ENCODE measurements at places on chromosomes 3 and 15.
A peak's percentile ranks its signal among the peaks of the same experiment; 100 is the strongest.

- H3K36me3 ChIP-seq = no peaks in the 10 kb centered on the region
- H3K4me1 ChIP-seq = no peaks in the 10 kb centered on the region
- H3K27me3 ChIP-seq = no peaks in the 10 kb centered on the region
Observed at GRCh38 chr3:151743855-151744254, 10.1 kb downstream of the AADACL2 start.

GRCh38 chr3:95655363-95655986, 1158.9 kb upstream of the EPHA6 start:
- H3K4me3 ChIP-seq = no peak overlapping the region
- H3K27ac ChIP-seq = no peak overlapping the region
- no peaks in the 10 kb centered on the region for H3K36me3 ChIP-seq
- H3K4me1 ChIP-seq = no peaks in the 10 kb centered on the region
- no peak for DNase-seq
- no peaks in the 10 kb centered on the region for H3K27me3 ChIP-seq

DNA sequence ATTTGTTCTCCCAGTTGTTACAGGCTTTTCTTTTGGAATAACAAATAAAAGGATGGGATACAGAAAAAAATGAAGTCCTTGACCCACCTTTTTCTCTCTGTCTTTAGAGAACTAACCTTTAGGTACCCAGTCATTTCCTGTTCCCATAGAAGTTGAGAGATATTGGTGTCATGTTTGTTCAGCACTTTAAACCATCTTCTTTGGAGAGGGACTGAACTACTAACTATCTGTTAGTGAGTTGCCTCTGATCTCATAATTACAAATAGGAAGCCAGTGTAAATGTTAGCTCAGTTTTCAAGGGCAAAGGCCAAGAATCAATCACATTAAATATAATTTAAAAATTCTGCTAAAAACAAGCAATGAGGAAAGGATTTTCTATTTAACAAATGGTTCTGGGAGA, 72.9 kb upstream of the DCBLD2 start:
- H3K27ac ChIP-seq = no peak overlapping the region
- H3K36me3 ChIP-seq = no peaks in the 10 kb centered on the region

GRCh38 chr3:42387802-42388651, 22.4 kb downstream of the LYZL4 start:
- H3K4me3 ChIP-seq = no peak overlapping the region
- no peaks in the 10 kb centered on the region for H3K4me1 ChIP-seq
- no peak overlapping the region for H3K27ac ChIP-seq
- no peaks in the 10 kb centered on the region for H3K27me3 ChIP-seq

DNA sequence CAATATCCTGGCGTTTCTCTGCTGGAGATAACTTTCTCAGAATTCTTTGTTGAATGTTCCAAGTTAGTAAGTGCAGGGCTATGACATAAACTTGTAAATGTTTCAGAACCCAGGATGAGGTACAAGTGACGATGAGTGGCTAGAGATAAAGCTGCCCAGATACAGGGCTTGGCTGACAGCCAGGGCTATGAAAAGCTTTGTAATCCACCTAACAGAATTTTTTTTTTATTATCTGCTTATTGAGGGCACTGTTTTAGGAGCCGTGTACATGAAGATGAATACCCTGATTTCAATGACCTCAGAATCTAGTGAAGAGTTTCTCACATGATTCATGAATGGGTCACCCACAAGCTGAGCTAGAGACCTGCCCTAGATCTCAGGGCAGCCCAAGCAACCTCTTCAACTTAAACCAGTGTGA, 431.4 kb downstream of the DIPK2A start:
- DNase-seq = no peak
- no peaks in the 10 kb centered on the region for H3K36me3 ChIP-seq
- H3K27ac ChIP-seq = no peak overlapping the region
- no peaks in the 10 kb centered on the region for H3K27me3 ChIP-seq

DNA sequence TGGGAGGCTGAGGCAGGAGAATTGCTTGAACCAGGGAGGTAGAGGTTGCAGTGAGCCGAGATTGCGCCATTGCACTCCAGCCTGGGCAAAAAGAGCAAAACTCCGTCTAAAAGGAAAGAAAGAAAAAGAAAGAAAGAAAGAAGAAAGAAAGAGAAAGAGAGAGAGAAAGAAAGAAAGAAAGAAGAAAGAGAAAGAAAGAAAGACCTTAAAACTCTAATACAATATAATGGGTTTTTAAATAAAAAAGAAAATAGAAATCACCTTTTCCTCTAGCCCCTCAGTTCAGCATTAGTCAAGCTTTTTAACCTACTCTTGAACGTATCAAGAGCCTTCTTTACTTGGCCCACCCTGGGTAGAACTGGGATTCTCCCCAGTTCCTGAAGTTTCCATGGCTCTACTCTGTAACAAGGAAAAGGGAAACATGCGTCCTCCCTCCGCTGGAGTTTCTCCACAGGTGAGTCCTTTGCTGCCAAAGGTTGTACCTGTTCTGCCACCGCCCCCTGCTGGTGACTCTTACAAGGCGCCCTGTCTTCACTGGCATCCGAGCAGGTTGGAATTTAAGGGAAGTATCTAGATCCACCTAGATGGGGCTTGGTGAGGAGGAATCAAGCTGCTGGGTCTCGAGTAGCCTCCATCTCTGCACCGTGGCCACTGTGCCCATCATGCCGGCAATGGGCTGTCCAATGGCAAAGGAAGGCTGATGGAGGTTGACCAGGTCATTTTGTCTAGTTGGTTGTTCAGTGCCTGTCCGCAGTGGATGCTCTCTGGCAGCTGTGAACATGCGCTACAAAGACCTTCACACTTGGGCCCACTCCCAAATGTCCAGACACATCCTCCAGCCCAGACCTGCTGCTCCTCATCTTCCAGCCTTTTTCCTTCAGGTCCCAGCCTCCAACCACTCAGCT, 20.6 kb upstream of the EPHB3 start:
- DNase-seq = peak; percentile 80
- peaks cover 23% of the 10 kb centered on the region for H3K27me3 ChIP-seq
- H3K4me1 ChIP-seq = peaks cover 6% of the 10 kb centered on the region
- no peak overlapping the region for H3K27ac ChIP-seq
- no peak overlapping the region for H3K4me3 ChIP-seq
- H3K36me3 ChIP-seq = no peaks in the 10 kb centered on the region

GRCh38 chr3:46848271-46849044, 14.8 kb downstream of the MYL3 start:
- no peaks in the 10 kb centered on the region for H3K27me3 ChIP-seq
- H3K36me3 ChIP-seq = no peaks in the 10 kb centered on the region
- H3K4me3 ChIP-seq = no peak overlapping the region
- no peak for DNase-seq

DNA sequence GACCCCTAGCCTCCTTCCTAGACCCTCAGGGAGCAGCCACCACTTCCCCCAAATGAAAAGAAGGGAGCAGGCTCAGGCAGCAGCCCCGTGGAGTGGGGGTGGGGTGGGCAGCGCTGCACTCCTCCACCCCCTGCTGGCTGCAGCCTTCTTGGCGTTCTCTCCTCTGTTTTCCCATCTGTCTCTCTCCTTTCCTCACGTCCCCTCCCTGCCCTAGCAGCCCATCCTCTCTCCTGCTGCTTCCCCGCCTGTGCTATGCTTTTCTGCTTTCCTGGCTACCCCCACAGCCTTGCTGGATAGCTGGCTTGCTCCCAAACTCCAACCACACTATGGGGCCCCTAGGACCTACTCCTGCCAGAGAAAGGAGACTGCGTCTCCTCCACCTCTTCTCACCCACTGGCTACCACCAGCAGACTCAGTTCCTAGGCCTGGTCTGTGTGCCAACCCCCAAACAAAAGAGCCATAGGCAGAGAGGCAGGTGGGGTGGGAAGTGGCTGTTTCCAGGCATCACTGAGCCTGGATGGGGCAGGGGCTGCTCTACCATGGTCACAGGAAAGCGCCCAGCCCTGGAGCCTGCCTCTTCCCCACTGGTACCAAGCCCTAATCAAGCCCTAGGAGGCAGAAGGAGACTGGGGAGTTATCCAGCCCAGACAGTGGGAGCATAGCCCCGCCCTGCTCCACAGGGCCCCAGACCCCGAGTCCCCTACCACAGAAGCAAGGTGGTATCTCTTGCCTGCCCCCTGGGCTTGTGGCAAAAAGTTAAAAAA, 3.4 kb upstream of the DISP2 start:
- H3K36me3 ChIP-seq = no peaks in the 10 kb centered on the region
- no peak overlapping the region for H3K27ac ChIP-seq
- H3K4me1 ChIP-seq = peaks cover 6% of the 10 kb centered on the region

GRCh38 chr3:9175421-9175820, 74.0 kb downstream of the SRGAP3 start:
- DNase-seq = no peak
- no peaks in the 10 kb centered on the region for H3K27me3 ChIP-seq
- H3K36me3 ChIP-seq = no peaks in the 10 kb centered on the region
- H3K4me1 ChIP-seq = peaks cover 23% of the 10 kb centered on the region
- no peak overlapping the region for H3K4me3 ChIP-seq

GRCh38 chr3:40939030-40939740, 260.1 kb upstream of the CTNNB1 start:
- no peak overlapping the region for H3K4me3 ChIP-seq
- H3K27ac ChIP-seq = no peak overlapping the region
- no peaks in the 10 kb centered on the region for H3K4me1 ChIP-seq
- DNase-seq = no peak

DNA sequence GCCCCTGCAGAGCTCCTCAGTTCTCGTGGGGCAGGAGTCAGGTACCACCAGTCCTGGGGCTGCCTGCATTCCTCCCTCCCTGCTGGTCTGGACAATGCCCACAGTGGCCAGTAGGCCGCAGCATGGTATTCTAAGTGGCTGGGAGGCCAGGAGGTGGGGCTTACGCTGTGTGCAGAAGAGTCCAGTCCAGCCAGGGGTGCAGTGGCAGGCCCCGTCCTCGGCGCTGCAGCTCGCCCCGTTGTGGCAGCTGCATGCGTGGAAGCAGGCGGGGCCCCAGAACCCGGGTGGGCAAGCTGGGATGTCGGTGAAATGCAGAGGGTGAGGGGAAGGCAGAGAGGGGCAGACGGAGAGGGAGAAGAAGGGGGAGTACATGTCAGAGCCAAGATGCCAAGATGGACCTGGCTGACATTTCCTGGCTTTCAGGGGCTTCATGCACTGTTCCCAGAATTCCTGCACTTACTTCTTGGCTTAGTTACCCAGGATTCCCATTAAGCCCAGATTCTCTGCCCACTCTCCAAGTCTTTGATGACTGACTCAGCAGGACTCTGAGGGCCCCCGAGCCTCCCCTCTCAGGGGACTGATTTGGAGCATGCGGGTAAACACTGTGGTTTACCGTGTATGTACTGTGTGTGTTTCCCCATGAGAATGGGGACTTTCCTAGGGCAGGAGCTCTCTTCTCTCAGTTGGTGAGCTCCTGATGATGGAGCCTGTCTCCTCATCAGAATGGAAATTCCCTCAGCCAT, 47.5 kb downstream of the RAB11A start:
- no peak overlapping the region for H3K27ac ChIP-seq
- H3K36me3 ChIP-seq = no peaks in the 10 kb centered on the region
- no peaks in the 10 kb centered on the region for H3K27me3 ChIP-seq

DNA sequence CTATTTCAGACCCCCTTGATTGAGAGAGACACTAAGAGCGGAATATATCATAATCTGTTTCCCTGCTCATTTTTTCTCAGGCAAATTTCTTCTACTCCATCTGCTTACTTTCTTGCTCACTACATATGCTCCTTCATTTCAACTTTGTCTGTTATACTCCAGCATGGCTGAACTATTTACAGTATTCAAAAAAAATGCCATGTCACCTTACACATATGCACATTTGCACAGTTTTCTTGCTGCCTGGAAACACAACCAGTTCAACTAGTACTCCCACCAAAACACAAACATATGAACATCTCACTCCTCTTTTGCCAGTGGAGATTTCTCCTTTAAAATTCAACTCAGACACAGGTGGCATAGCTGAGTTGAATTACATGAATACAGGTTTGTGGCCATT, 1142.1 kb upstream of the CADM2 start:
- no peak overlapping the region for H3K4me3 ChIP-seq
- H3K4me1 ChIP-seq = no peaks in the 10 kb centered on the region
- H3K27me3 ChIP-seq = no peaks in the 10 kb centered on the region
- no peaks in the 10 kb centered on the region for H3K36me3 ChIP-seq

DNA sequence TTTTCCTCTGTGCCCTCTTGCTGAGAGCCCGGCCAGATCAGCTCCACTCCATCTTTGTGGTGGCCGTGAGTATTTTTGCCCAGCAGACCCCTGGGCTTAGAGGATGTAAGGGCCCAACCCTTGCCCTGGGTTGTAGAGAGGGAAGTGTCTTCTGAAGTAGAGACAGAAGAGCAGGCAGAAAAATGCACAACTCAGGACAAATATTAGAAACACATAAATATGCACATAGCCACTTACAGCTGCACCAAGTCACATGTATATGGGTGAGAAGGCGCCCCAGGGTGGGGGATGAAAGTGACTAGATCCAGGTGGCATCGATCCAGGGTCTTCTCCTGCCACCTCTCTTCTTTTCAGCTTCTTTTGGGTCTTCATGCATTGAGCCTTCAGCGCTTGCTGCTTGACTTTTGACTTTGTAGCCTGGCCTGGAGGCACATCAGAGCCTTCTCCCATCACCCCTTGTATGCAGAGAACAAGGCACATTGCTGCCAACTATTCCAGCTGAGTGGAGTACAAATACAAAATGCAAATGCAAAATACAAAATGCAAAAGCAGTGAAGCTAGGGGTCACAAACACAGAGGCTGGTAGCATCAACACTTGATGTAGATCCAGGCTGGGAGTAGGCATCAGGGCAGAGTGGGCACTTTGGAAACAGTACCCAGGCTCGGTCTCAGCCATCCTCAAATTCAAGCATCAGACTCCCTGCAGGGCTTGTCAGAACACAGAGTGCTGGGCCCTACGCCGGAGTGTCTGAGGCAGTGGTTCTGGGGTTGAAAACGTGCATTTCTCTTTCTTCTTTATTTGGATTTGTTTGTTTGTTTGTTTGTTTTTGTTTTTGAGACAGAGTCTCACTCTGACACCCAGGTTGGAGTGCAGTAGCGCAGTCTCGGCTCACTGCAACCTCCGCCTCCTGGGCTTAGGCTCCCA, 133.0 kb downstream of the ASB7 start:
- no peaks in the 10 kb centered on the region for H3K36me3 ChIP-seq
- no peak for DNase-seq
- no peak overlapping the region for H3K27ac ChIP-seq
- H3K4me3 ChIP-seq = no peak overlapping the region
- no peaks in the 10 kb centered on the region for H3K4me1 ChIP-seq

DNA sequence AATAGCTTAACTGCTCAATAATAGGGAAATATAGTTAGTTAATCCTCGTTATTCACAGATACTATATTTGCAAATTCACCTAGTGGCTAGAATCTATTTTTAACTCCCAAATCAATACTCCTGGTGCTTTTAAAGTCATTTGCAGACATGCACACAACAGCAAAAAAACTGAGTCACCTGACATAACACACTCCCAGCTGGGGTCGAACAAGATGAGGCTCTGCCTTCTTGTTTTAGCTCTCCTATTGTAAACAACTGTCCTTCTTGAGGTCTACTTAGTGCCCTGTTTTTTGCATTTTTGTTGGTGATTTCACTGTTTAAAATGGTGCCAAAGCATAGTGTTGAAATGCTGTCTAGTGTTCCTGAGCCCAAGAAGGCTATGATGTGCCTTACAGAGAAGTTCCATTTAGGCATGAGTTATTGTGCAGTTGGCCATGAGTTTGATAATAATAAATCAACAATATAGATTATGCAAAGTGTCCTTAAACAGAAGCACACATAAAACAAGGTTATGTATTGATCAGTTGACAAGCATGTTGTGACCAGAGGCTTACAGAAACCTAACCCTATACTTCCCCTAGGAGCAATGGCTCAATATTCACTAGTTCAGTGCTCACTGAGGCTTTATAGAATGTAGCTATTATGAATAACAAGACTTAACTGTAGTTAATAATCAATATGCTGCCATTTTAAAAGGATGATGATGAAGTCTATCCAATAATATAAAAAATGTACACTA, 18.6 kb downstream of the MAP3K13 start:
- H3K36me3 ChIP-seq = no peaks in the 10 kb centered on the region
- H3K4me1 ChIP-seq = no peaks in the 10 kb centered on the region
- no peak overlapping the region for H3K27ac ChIP-seq
- H3K4me3 ChIP-seq = no peak overlapping the region
- no peak for DNase-seq
